ENCODE measurements at places on chromosomes 4 and X.

DNA sequence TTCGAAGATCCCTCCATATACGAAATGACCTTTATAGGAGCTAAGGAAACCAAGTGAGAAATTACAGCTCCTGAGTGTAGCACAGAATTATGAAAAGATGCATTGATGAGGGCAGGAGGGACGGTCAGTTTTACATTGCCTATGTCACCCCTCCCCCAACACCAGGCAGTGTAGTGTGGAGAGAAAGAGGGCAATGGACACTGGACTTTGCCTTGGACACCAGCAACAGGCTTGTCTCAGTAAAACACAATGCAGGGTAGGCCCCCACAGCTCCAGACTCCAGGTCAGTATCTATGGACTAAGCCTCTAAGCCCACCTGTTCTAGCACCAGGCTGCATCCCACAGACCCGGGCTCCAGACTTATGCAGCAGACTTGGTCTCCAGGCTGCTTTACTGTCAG, 16.5 kb downstream of the APOOL start:
- DNase-seq, result no peak

DNA sequence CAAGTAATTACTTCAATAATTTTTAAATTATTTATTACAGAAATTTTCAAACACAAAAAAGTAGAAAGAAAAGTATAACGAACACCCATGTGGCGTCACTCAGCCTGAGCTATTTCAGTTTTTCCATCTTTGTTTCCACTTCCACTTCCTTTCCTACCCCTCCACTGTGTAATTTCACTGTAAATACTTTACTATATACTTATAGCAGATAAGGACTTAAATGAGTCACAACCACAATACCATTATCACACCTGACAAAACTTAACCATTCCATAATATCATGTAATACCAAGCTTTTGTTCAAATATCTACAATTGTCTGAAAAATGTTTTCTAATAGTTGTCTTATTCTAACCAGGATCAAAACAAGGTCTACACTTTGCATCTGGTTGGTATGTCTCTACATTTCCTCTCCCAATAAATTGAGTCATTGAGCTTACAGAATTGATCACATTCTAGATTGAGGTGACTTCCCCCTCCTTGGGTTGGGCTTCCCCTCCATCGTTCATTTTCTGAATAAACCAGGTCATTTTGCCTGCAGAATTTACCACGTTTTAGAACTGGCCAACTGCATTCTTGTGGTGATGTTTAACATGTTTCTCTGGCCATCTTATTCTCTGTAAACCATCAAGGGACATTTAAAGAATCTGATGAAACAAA, 48.7 kb downstream of the ATP10D start:
- peak; percentile 19 for DNase-seq

DNA sequence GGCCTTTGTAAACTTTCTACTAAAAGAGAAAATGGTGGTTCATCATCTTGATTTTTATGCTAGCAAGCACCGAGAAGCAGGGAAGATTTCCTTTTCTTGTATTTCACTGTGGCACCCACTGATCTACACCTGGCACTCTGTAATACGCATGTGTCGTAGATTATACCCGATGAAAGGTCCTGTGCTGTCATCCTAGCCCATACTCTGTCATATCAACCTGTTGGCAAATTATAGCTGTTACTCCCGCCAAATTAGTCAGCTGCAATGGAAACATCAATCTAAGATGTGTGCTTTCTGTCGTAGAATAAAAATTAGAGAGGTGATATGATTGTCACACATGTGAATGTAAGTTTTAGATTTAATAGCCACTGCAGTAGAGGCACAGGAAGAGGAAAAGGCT, 263.4 kb upstream of the PITX2 start:
- DNase-seq, result no peak

- no peak for DNase-seq
These were observed 63.7 kb downstream of the HMGB2 start for GRCh38 chr4:173270312-173271027.

DNA sequence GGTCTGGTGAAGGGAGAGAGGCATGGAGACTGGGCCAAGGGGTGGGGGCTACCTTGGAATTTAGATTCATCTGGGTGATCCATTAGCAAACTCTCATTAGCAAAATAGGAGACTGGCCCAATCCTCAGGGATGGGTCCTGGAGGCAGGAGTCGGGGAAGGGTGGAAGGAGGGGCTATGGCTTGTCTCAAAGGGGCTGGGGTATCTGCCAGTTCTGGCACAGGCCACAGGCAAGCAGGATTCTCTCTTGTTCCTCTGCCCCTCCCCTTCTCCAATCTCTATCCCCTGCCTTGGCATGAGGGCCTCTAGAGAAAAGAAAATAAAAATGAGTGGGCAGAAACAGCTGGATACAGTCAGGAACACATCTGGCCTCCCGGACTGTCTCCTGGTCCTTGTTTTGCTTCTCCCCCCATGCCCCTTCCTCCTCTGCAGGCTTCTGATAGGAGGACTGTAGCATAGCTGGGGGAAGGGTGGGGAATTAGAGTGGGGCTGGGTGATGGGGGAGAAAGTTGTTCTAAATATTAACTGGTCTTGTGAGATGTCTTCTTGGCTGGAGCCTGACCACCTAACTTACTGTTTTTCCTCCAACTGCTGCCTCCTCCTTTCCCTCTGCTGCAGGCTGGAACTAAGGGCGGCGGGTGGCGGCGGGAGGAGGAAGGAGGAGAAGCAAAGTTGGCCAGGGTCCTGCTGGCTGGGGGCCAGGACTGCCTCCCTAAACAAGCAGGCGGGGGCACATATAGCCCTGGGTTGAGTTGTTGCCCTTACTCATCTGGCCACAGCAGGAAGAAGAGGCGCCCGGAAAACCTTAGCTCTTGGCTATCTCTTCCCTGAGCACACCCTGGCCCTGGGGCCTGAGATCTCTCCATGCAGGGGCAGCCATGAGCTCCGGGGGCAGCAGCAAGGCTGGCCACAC, 53.3 kb upstream of the LAS1L start:
- no peak for DNase-seq

DNA sequence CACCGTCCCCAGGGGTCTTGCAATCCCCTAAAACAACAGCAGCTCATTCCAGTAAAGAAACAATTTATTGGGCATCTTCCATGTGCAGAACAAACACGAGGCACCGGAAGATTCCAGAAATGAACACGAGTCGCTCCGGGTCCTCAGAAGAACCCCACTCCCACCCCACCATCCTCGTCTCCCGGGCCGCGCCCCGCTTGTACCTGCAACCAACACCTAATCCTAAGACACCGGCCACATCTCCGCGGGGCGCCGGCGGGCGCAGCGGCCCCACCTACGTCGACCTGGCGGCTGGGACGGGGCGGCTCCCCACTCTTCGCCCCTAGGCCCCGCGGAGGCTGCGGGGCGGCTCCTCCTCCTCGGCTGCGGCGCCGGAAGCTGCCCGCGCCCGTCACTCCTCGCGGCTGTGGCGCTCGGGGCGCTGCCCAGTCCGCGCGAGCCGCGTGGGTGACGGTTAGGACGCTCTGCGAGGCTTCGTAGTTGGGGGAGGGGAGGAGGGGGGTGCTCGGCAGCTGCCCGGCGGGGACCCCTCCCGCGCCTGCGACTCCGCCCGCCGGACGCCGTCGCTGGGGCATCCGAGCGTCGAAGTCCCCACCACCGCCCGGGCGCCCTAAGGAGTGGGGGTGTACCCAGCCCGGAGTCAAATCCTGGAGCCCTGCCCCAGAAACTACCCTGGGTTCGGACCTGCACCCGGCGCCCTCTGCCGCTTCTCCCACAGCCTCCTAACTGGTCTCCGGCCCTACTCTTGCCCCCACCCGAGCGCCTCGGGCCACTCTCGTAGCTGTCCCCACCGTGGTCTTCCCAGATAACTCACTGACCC, at the start of gene CCDC158:
CCDC158 (minus strand) TSS at position 380 of the 820 bp plus-strand sequence. CDS start 17,934 bp downstream, outside the sequence.
- no peak for DNase-seq

GRCh38 chr4:56085275-56085674, 136.5 kb downstream of the CEP135 start:
- no peak for DNase-seq

GRCh38 chr4:101155368-101155767, 192.0 kb downstream of the PPP3CA start:
- DNase-seq, result peak; percentile 38

GRCh38 chrX:130264573-130264972, 4.1 kb downstream of the ZNF280C start:
- DNase-seq, result no peak

- no peak for DNase-seq
These were observed at the start of gene ENPEP for GRCh38 chr4:110475881-110476818. TSS of gene ENPEP (plus strand) at chr4:110476155. CDS start at chr4:110476415, 260 bp downstream.

DNA sequence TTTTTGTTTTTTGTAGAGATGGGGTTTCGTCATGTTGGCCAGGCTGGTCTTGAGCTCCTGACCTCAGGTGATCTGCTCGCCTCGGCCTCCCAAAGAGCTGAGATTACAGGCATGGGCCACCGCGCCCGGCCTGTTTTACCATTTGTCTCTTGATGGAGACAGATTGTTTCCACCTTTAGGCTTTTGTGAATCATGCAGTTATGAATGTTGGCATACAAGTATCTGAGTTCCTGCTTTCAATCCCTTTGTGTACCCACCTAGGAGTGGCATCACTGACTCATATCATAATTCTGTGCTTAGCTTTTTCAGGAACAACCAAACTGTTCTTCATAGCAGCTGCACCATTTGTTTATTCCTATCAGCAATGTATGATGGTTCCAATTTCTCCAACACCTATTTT, 20.2 kb upstream of the MGST2 start:
- DNase-seq, result no peak

- DNase-seq, result no peak
These were observed 14.0 kb upstream of the HMGB3 start for GRCh38 chrX:150968862-150969720.
